Colonic mucosa (tissue), 4 donors: ENCODE measurements at places on chromosomes 11 and 22. TPM values are rescaled to one million over a fixed set of nuclear protein-coding genes. Genes with fewer than 3 reads are reported as not detected.

C11orf42 gene
- total RNA-seq: not detected

ARHGEF12 gene
- total RNA-seq: 103 TPM

MRGPRX4 gene
- total RNA-seq: not detected

KRTAP5-9 gene
- total RNA-seq: 0.52 TPM

RBX1 gene
- total RNA-seq: 46.0 TPM

SCT gene
- 3.2 TPM for total RNA-seq

DNA sequence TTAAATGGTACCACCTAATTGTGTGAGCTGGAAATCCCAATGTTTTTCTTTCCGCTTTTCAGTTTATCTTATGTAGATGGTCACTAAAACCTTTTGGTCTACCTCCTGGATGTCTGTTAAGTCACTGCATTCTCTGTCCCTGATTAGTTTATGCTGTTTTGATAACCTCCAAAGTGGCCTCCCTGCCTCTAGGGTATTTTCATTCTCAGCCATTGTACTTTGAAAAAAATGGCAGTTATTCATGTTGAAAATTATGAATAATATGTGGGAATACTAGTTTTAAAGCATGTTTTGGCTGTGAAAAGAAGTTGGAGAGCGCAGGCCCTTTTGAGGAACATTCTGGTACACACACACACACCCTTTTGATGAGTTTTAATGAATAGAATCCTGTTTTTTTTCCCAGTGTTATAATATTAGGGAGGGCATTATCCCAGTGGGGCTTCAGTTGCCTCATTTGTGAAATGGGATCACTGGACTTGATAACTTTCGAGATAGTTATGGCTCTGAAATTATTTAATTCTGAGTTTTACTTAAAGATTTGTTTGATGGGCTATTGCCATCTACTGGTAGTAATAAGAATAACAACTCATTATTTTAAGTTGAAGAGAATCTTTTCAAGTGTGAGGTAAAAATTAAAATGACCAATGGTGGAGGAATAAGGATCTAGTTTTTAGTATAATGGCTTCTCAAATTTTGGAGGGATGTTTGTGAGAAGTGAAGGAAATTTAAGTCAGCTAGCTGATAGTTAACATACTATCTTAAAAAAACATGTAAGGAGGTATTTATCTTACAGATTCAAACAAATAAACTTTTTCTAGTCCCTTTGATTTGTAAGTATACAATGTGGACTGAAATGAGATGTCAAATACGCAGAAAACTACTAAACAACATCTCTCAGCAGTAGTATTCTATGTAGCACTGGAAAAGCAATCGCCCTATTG is 3.9 kb downstream of the FDX1 start:
- no peaks in the 10 kb centered on the region for H3K27me3 ChIP-seq
- H3K4me3 ChIP-seq: no peak overlapping the region
- DNase-seq: no peak
- H3K4me1 ChIP-seq: peaks cover 7% of the 10 kb centered on the region
- H3K36me3 ChIP-seq: no peaks in the 10 kb centered on the region

- no peaks in the 10 kb centered on the region for H3K27me3 ChIP-seq
- DNase-seq: no peak
- no peaks in the 10 kb centered on the region for H3K36me3 ChIP-seq
- no peak overlapping the region for H3K4me3 ChIP-seq
- no peaks in the 10 kb centered on the region for H3K4me1 ChIP-seq
Measured at GRCh38 chr11:26231252-26231661, 100.7 kb upstream of the ANO3 start.

GRCh38 chr11:115129473-115130289 is 374.5 kb downstream of the CADM1 start:
- H3K4me1 ChIP-seq: no peaks in the 10 kb centered on the region
- no peak overlapping the region for H3K4me3 ChIP-seq
- no peak for DNase-seq

GRCh38 chr11:73914284-73914683 is 36.5 kb upstream of the DNAJB13 start:
- no peaks in the 10 kb centered on the region for H3K27me3 ChIP-seq
- H3K36me3 ChIP-seq: no peaks in the 10 kb centered on the region
- H3K27ac ChIP-seq: no peak overlapping the region
- H3K4me3 ChIP-seq: no peak overlapping the region
- no peak for DNase-seq

GRCh38 chr11:58905011-58905720 is 34.1 kb upstream of the GLYATL1 start:
- peak; percentile 41 for DNase-seq
- H3K27ac ChIP-seq: no peak overlapping the region
- no peaks in the 10 kb centered on the region for H3K27me3 ChIP-seq
- no peaks in the 10 kb centered on the region for H3K4me1 ChIP-seq

- H3K4me3 ChIP-seq: no peak overlapping the region
- H3K4me1 ChIP-seq: peaks cover 25% of the 10 kb centered on the region
- no peaks in the 10 kb centered on the region for H3K36me3 ChIP-seq
- H3K27me3 ChIP-seq: peaks cover 80% of the 10 kb centered on the region
- H3K27ac ChIP-seq: no peak overlapping the region
Measured at GRCh38 chr22:20432244-20432686, 5.4 kb downstream of the SCARF2 start.

DNA sequence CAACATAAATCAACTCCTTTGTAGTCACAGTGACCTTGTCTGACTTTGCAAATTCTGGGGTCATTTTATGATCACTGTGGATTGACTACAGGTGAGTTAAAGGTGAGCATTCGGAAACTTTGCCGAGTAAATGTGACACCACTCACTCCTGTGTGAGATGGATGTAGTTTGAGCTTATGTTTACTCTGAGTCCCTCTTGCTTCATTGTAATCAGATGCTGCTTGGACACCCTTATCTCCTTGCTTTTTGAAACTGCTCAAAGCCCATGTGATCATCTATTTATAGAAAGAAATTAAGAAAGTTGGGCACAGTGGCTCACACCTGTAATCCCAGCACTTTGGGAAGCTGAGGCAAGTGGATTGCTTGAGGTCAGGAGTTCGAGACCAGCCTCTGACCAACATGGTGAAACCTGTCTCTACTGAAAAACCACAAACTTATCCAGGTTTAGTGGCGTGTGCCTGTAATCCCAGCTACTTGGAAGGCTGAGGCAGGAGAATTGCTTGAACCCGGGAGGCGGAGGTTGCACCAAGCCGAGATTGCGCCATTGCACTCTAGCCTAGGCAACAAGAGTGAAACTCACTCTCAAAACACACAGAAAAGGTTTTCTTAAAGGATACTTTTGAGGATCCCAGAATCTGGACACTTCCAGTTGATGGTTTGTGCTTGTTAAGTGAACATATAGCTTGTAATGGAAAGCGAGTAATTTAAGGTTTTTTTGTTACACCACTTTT is 7.2 kb downstream of the FAM118A start:
- peaks cover 4% of the 10 kb centered on the region for H3K4me1 ChIP-seq
- peak overlapping the region; percentile 73 for H3K27ac ChIP-seq
- no peak overlapping the region for H3K4me3 ChIP-seq

GRCh38 chr11:22787551-22788162 is 41.9 kb downstream of the SVIP start:
- DNase-seq: no peak
- no peak overlapping the region for H3K27ac ChIP-seq
- H3K27me3 ChIP-seq: no peaks in the 10 kb centered on the region
- no peaks in the 10 kb centered on the region for H3K4me1 ChIP-seq
- no peak overlapping the region for H3K4me3 ChIP-seq
- H3K36me3 ChIP-seq: no peaks in the 10 kb centered on the region

GRCh38 chr22:38346506-38346905 is 29.3 kb upstream of the CSNK1E start:
- no peaks in the 10 kb centered on the region for H3K36me3 ChIP-seq
- no peaks in the 10 kb centered on the region for H3K4me1 ChIP-seq
- no peak overlapping the region for H3K4me3 ChIP-seq
- no peak overlapping the region for H3K27ac ChIP-seq
- DNase-seq: no peak

DNA sequence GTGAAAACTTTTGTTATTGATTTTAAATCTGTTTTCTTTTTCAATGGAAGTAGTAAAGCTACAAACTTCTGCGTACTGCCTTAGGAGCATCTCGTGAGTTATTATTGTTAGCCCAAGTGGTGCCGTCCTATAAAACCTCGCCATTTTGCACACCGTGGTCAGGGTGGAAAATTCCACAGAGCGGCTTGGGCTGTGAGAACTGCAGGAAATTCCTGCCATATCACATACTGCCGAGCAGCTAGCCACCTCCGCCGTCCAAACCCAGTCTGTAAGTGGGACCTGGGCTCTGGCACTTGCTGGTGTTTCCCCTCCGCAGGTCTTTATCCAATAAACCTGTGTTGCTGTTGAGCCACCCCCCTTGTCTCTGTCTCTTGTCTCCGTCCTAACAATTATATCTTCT is 88.0 kb upstream of the POU2AF2 start:
- no peak overlapping the region for H3K4me3 ChIP-seq
- H3K4me1 ChIP-seq: no peaks in the 10 kb centered on the region
- DNase-seq: no peak

- no peak for DNase-seq
- H3K27me3 ChIP-seq: no peaks in the 10 kb centered on the region
- no peak overlapping the region for H3K27ac ChIP-seq
- no peaks in the 10 kb centered on the region for H3K36me3 ChIP-seq
- H3K4me1 ChIP-seq: no peaks in the 10 kb centered on the region
Measured at GRCh38 chr11:135022454-135022853, 610.4 kb upstream of the B3GAT1 start.

DNA sequence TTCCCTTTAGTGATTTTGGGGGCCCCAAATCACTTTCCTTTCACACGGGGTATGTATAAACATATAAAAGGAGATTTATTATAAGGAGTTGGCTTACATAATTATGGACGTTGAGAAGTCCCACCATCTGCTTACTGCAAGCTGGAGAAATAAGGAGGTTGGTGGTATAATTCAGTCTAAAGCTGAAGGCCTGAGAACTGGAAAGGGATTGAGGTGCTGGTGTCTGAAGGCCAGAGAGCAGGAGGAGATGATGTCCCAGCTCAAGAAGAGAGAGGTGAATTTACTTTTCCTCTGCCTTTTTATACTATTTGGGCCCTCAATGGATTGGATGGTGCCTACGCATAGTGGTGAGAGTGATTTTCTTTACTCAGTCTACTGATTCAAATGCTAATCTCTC is 1.3 kb upstream of the ZNF202 start:
- H3K27me3 ChIP-seq: no peaks in the 10 kb centered on the region
- no peak overlapping the region for H3K4me3 ChIP-seq
- no peak overlapping the region for H3K27ac ChIP-seq
- DNase-seq: no peak
- H3K36me3 ChIP-seq: no peaks in the 10 kb centered on the region

DNA sequence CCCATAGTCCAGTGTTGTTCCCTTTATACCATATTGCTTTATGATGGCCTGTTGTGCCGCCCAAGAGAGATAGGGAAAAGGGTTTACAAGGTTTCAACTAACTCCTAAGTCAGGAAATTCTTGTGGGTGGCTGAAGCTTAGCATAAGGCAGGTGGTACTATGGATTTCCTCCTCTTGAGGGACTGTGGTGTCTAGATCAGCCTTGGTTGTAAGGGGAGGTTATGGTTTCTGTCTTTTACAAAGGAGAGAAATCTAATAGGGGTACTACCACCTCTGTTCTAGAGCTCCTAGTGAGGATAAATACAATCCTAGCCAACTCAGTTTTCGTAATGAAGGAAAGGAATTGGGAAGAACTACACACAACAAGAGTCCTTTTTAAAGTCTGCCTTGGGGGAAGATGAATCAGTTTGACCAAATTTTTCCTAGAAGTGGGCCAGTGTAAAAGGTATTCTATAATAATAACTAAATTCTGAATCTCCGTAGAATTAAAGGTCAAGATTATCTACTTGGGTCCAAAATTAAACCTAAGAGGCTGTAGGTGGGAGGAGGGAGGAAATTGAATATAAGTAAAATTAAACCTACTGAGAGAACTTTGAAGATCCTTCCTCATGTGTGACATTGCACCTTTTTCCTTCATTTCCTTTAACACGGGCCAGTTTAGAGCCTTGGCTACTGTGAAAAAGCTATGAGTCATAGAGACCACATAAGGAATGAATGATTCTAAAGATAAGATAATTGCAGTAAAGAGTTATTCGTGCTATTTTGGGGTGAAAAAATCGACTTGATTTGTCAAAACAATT is 17.2 kb downstream of the DLAT start:
- H3K27me3 ChIP-seq: no peaks in the 10 kb centered on the region
- H3K4me1 ChIP-seq: no peaks in the 10 kb centered on the region
- peaks cover 15% of the 10 kb centered on the region for H3K36me3 ChIP-seq
- H3K4me3 ChIP-seq: no peak overlapping the region

DNA sequence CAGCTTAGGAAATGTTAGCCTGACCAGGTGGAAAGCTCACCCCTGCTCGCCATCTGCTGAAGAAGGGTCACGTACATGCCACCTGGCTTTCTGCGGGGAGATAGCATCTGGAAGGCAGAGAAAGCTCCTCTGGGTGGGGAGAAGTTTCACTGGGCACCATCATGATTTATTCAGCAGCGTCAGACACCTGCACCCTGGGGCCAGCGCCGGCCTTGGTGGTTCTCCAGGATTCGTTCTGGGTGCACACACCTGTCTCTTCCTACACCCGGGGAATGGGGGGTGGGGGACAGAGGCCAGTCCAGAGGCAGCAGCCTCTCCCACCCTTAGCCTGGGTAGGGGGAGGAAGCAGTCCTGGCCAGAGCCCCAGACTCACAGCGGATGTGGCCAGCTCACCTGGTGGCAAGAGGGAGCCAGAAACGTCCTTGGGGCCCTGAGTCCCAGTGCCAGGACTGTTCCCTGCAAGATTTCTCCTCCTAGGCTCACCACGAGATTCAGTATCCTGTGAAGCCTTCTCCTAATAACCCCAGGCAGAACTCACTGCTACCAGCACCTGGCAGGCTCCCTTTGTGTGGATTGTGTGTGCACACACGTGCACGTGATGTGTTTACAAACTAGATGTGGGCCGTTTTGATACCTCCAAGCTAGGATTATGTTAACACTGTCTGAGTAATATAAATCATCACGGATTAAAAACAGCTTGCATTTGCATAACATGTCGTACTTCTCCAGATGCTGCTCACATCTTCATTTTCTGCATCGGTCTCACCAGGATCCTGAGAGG is 17.3 kb upstream of the RASD2 start:
- no peaks in the 10 kb centered on the region for H3K36me3 ChIP-seq
- no peaks in the 10 kb centered on the region for H3K4me1 ChIP-seq
- H3K27me3 ChIP-seq: no peaks in the 10 kb centered on the region
- no peak overlapping the region for H3K27ac ChIP-seq
- H3K4me3 ChIP-seq: no peak overlapping the region

DNA sequence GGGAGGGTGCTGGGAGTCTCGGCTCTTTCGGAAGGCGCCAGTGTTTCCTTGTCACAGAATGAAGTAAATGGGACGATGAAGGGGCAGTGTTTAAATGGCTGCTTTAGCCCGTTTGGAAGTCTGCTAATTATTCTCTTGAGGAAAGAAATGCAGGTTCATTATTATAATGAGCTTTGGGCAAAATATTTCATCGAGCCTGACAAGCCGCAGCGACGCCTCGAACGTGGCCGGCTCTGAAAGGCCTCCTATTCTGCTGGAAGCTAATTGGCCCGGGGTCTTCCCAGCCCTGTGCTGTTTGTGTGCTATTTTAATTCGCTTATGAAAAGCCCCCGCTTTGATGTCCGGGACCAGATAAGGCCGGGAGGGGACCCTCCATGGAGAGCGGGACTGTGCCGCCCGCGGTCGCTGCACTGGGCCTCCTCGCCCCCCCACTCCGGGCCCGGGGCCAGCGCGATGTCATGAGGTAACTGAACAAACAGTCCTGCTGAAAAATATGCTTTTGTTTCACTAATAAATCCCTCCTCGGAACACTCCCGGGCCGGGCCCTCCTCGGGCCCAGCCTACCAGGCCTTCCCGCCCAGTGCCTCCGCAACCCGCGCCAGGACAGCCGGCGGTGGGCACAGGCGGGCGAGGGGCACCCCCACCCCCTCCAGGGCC is 78.4 kb downstream of the CDKN1C start:
- no peaks in the 10 kb centered on the region for H3K36me3 ChIP-seq
- no peaks in the 10 kb centered on the region for H3K4me1 ChIP-seq
- H3K27me3 ChIP-seq: no peaks in the 10 kb centered on the region
- H3K4me3 ChIP-seq: no peak overlapping the region

- no peaks in the 10 kb centered on the region for H3K36me3 ChIP-seq
- no peak for DNase-seq
- no peaks in the 10 kb centered on the region for H3K27me3 ChIP-seq
- no peak overlapping the region for H3K27ac ChIP-seq
Measured at GRCh38 chr11:46302866-46303265, 25.4 kb downstream of the CREB3L1 start.
